CD8-positive, alpha-beta memory T cell (primary cell): ENCODE measurements at places on chromosomes 16 and 17. TPM values are rescaled to one million over a fixed set of nuclear protein-coding genes. Genes with fewer than 3 reads are reported as not detected.

The C1QTNF8 gene
- not detected for total RNA-seq

The KRTAP3-2 gene
- total RNA-seq: not detected

The CLEC16A gene
- 38.1 TPM for total RNA-seq

The MMD gene
- total RNA-seq: 19.1 TPM

The TBC1D3G gene
- not detected for total RNA-seq

The ITGAX gene
- total RNA-seq: 2.7 TPM

The KRT20 gene
- not detected for total RNA-seq

The HSBP1 gene
- total RNA-seq: 89.4 TPM

The ABCA8 gene
- not detected for total RNA-seq

- DNase-seq: no peak
Measured at GRCh38 chr16:31072540-31073141, 1.4 kb downstream of the ZNF668 start.

- DNase-seq: no peak
Measured at GRCh38 chr17:66459811-66460270, 157.4 kb downstream of the PRKCA start.

- no peak for DNase-seq
Measured at GRCh38 chr16:27762441-27762840, 212.5 kb downstream of the KATNIP start.

- peak; percentile 73 for DNase-seq
Measured at GRCh38 chr17:31842195-31843069, 16.6 kb downstream of the COPRS start.

DNA sequence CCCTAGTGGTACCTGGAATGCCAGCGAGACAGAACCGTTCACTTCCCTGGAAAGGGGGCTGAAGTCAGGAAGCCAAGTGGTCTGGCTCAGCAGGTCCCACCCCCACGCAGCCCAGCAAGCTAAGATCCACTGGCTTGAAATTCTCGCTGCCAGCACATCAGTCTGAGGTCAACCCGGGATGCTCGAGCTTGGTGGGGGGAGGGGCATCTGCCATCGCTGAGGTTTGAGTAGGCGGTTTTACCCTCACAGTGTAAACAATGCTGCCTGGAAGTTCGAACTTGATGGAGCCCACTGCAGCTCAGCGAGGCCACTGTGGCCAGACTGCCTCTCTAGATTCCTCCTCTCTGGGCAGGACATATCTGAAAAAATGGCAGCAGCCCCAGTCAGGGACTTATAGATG, 464.7 kb upstream of the TOM1L1 start:
- no peak for DNase-seq

DNA sequence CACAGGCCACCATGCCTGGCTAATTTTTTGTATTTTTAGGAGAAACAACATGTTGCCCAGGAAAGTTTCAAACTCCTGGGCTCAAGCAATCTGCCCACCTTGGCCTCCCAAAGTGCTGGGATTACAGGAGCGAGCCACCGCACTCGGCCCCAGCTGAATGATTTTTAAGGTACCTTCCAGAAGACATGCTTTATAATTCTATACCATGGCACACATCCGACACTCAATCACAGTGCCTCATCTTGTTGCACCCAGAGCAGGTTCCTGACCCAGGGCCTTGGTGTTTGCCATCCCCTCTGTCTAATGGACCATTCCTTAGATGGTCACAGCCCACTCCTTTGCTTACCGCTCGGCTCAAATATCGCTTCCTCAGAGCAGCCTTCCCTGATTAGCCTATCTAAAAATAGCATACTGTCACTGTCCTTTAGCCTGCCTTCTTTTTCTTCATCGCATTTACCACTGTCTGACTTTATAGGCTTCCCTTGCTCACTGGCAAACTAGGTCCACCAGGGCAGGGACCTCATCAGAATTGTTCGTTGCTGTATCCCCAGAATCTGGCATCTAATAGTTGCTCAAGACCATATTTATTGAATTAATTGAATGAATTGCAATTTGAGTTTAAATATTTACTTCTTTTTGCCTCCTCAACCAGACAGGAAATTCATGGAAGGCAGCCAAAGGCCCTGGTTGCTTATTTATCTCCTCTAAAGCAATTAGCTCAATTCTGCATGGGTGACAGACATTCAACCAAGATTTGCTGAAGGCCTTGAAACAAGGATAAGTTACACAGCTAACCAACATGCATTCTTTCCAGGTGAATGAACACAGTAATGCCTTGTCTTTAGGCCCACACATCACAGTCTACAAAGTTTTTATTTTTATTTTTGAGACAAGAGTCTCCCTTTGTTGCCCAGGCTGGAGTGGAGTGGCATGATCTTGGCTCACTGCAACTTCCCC, 6.3 kb upstream of the TENT4B start:
- DNase-seq: no peak

DNA sequence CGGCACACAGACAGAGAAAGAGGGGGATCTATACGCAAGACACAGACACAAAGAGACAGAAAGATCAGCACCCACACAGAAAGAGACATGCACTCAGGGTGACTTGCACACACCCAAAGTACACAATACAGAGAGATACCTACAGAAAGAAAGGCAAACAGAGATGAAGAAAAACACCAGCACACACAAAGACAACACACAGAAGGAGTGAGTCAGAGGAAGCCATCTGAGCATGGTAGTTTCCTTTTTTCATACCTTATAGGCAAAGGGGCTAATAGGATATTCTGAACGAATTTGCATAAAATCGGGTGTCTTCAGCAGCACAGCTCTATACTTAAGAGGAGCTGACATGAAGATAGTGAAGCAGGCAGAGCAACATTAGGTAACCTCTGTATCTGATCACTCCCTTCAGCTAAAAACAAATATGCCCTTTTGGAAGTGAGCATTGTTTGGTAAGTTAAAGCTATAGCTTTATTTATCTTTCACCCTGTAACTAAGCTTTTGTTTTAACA, 198.6 kb downstream of the AATF start:
- no peak for DNase-seq

DNA sequence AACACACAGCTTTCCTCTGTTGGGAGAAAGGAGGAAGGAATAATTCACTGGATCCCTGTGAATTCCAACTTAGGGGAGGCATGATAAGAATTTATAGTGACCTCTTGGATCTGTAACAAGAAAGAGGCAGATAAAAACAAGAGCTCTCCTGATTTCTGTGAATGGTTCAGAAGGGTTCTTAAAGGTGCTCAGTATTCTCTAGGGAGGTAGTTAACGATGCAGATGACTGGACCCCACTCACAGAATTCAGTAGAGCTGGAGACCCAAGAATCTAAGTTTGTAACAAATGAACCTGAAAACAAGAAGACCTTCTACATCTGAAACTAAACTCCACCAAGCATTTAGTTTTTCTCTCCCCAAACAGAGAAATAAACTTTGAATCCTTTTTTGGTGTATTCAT, 8.6 kb downstream of the ZNRF1 start:
- DNase-seq: no peak

- no peak for DNase-seq
Measured at GRCh38 chr17:76263896-76264295, 1.3 kb upstream of the UBALD2 start.

GRCh38 chr16:69108905-69109252, 3.4 kb downstream of the HAS3 start:
- DNase-seq: no peak

GRCh38 chr17:57782062-57782490, 37.0 kb upstream of the CCDC182 start:
- no peak for DNase-seq

- DNase-seq: no peak
Measured at GRCh38 chr16:80594756-80595155, 54.0 kb downstream of the DYNLRB2 start.

DNA sequence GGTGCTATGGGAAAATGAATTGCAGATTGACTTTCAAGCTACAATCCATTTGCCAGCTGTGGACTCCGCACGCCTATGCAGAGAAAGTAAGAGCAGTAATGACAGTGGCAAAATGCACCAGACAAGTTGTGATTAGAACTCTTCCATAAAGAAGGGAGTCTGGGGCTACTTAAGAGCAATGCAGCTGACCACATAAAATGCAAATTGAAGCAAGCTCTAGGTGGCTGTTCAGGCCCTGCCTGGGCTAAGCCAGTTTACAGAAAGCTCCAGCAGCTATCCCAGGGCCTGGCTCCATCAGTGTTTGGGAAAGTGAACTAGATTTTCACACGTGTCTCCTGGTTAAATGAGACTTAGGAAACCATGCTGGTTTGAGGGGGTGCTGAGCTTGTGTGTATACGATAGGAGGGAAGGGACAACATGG, 2.2 kb upstream of the MAP2K6 start:
- no peak for DNase-seq

DNA sequence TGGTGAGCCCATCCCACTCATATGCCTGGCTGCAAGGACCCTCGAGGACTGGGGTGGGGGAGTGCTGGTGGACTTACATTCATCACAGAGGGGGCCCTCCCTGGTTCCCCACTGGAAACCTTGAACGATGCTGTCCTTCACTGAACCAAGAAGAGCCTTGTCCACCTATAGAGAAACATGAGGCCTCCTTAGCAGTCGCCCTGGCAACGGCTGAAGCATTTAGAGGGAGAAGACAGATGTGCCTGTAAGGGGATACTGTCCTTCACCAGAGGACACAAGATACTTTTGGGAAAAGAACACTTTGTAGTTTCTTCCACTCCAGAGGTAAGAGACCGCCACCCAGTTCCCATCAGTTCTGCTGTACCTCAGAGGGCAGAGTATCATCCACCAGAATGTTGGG, 6.5 kb downstream of the HIGD1B start:
- no peak for DNase-seq
